ENCODE measurements at places on chromosomes 11 and 22.
A peak's percentile ranks its signal among the peaks of the same experiment; 100 is the strongest.

- DNase-seq = peak; percentile 2
Measured at GRCh38 chr11:86245369-86246292, 1.1 kb downstream of the EED start.

- no peak for DNase-seq
Measured at GRCh38 chr22:19885841-19886592, 31.3 kb upstream of the GNB1L start.

- DNase-seq = no peak
Measured at GRCh38 chr11:207863-208180, 314 bp downstream of the RIC8A start.

DNA sequence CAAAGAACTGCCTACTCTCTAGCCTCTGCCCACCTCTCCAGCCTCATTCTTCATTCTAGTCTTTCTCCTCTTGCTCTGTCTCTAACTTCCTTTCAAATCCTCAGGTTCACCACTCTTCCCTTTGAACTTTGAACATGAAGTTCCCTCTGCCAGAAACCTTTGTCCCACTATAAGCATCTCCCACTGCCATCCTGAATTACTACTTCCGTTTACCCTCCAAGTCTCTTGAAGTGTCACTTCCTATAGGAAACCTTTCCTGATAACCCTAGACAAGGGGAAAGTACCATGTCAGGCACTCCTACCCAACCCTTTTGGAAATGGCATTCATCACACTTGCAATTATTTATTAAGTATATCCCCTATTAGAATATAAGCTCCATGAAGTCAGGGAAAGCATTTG, 3.1 kb downstream of the RAB30 start:
- no peak for DNase-seq

- no peak for DNase-seq
Measured at GRCh38 chr11:73940801-73941570, 9.8 kb upstream of the DNAJB13 start.

DNA sequence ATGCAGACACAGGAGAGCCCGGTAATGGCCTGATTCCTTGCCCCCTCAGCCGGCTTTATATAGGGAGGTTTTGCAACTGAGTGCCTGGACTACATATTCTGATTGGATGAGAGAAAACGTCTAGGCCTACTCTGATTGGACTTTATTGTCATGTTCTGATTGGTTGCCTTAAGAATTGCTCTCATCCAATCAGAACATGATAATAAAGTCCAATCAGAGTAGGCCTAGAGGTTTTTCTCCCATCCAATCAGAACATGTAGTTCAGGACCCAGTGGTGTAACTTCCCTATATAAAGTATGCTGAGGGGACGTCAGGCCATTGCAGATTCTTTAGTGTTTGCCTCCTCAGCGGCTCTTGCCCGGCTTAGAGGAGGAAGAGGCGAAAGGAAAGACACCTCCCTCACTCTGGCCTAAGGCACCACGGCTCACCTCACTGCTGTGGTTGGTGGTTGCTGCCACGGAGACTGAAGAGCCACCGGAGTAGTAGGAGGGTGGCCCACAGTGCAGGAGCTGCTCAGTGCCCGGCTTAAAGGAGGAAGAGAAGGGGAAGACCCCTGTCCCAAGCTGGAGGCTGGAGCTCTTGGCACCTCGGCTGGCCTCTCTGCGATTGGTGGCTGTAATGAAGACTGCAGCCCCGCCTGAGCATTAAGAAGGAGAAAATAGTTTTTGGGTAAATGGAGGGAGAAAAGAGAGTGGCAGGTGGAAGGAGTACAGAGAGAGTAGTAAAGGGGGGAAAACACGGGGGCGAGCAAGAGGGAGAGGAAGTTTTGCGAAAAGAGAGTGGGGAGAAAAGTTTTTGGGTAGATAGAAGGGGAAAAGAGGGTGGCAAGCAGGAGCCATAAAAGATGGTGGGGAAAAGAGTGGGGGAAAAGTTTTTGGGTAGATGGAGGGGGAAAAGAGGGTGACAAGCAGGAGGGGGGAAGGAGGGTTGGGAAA, 116.7 kb upstream of the SERPIND1 start:
- no peak for DNase-seq

- no peak for DNase-seq
Measured at GRCh38 chr22:22154040-22154439, 90.5 kb upstream of the VPREB1 start.

DNA sequence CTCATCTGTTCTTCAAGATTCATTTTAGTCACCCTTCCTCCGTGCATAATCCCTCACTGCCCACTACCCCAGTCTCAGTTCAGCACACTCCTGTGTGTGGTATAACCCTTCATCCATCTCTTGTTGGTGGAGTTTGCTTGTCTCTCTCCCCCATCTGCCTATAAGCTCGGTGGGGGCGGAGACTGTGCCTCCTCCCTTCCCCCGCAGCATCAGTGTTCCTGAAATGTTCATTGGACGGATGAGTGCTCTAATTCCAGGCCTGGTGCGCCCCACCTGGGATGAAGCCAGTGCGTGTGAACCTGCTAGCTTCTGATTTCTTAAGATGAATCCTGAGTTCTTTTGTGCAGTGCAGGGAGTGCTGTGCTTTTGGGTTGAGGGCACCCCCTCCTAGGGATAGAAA, 100.0 kb downstream of the GRIK4 start:
- DNase-seq = no peak

DNA sequence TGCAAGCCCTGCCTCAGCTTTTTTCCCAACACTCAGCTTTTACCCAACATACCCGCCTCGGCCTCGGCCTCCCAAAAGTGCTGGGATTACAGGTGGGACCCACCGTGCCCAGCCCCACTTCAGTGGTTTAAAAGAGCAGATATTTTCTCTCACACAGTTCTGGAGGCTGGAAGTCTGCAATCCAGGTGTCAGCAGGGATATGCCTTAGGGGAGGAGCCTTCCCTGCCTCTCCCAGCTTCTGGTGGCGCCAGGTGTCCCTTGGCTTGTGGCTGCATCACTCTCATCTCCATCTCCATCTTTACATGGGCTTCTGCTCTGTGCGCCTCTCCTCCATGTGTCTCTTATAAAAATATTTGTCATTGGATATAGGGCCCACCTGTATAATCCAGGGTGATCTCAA, 50.0 kb downstream of the MCHR1 start:
- DNase-seq = no peak

- no peak for DNase-seq
Measured at GRCh38 chr22:20546541-20546950, 39.1 kb downstream of the MED15 start.

GRCh38 chr11:117444256-117444655, 116.6 kb downstream of the CEP164 start:
- DNase-seq = no peak

DNA sequence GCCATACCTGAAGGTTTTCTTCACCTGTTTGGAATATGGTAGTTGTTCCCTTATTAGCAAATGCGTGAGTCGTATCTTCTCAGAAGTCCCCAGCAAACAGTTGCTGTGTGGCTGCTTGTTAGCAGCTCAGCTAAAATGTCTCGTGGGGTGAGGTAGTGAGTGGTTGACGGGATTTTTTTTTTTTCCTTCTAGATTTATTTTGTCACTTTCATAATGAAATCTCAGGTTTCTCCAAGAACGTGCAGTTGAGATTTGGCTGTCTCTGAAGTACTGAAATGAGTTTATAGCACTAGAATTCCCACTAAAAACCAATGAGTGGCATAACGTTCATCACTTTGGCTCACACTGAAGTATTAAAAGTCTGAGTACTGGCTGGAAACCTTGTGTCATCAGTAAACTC, 16.8 kb downstream of the RCN1 start:
- DNase-seq = no peak

- no peak for DNase-seq
Measured at GRCh38 chr11:61735391-61735790, 17.0 kb upstream of the MYRF start.

GRCh38 chr11:6900327-6900999, 8.2 kb upstream of the OR2D2 start:
- DNase-seq = no peak

GRCh38 chr22:25680956-25681355, 61.0 kb upstream of the MYO18B start:
- DNase-seq = no peak

GRCh38 chr11:1652442-1652770, 22.8 kb downstream of the KRTAP5-5 start:
- DNase-seq = no peak

- no peak for DNase-seq
Measured at GRCh38 chr11:69891421-69892236, 72.4 kb upstream of the FGF3 start.

DNA sequence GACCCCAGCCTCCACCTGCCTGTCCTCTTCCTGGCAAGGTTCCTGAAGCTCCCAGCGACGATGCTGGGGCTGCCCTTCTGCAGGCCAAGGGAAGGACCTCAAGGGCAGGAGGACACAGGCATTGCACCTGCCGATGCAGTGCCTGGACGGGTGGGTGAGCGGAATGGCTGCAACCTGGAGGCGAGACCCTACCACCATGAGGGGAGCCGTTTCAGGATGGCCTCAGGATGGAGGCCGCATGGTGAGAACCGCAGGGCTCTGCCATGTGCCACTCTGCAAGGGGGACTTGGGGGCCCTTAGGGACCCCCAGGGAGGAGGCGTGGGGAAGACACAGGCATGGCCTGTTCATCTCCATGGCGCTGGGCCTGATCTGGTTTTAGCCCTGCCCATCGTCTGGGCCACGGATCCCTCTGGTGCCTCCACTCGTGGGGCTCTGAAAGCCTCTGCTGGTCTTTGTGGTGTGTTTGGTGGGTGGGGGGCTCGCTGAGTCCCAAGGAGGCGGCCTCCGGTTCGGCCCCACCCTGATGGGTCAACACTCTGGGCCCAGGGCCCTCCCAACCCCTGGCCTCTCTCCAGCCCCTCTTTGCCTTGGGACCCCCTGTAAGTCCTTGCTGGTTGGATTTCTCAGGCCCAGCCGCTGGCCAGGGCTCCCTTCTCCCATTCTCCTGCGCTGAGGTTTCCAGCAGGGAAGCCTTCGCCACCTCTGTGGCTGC, 1.3 kb upstream of the LSP1 start:
- DNase-seq = no peak

- no peak for DNase-seq
Measured at GRCh38 chr11:128835741-128836430, 31.2 kb downstream of the KCNJ1 start.

- DNase-seq = no peak
Measured at GRCh38 chr11:104522650-104523049, 358.7 kb upstream of the PDGFD start.

- DNase-seq = peak; percentile 48
Measured at GRCh38 chr11:65593518-65594414, 1.8 kb downstream of the KCNK7 start.

DNA sequence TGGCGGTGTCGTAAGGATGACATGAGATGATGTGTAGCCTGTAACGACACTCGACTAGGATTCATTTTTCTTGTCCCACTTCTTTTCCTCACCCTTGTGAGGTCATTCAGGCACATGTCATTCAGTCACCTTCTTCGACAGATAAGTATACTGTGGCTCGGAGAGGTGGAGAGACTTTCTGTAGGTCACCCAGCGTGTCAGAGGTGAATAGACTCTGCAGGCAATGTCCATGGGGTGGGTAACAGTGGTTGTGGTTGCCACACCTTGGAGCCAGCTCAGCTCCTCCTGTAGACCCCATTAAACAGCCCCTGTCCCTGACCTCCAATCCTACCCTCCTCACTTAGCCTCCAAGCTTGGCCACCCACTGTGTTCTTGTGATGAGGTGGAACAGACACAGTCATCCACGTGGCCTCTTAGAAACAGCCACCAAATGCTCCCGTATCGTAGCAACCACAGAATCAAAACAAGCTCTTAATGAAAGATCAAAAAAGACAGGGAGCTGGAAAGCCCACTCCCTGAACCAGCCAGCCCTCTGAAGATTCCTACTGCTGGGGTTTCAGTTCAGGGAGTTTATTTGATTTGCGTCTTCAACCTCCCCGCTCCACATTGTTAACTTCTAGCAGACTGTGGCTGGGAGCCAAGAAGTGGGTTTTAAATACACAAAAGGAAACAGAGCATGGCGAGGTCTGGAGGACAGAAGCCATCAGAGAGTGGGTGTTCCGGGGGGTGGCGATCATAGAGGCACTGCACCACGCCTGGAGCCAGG, 89.0 kb upstream of the GRK3 start:
- DNase-seq = no peak

DNA sequence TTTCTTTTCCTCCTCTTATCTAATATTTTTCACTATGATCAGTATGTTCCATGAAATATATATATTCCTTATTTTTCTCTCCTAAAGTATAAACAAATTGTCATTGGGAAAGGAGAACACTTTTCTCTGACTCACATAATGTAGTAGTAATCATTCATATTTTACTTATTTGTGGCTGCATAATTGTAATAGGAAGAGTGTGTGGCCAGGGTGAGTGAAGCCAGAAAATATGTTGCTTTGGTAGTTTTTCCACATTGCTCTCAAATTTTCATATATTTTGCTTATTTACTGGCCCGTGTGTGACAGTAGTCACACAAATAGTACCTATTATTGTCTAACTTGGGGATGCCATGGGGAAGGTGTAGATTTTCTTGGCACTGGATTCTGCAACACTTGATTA, 172.1 kb downstream of the DYNC2H1 start:
- DNase-seq = no peak

- no peak for DNase-seq
Measured at GRCh38 chr11:32015427-32015826, 75.4 kb upstream of the RCN1 start.

- DNase-seq = no peak
Measured at GRCh38 chr11:61147791-61148620, 13.2 kb downstream of the VPS37C start.

DNA sequence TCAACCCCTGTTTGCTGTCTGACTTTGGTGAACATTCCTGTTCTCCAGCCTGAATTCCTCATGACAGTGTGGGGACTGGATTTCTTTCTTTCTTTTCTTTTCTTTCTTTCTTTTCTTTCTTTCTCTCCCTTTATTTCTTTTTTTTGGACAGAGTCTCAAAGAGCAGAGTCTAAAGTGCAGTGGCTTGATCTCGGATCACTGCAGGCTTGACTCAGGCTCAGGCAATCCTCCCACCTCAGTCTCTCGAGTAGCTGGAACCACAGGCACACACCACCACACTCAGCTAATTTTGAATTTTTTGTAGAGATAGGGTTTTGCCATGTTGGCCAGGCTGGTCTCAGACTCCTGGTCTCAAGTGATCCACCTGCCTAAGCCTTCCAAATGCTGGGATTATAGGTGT, 63.1 kb downstream of the RPUSD4 start:
- DNase-seq = no peak

GRCh38 chr22:17914474-17914873, 109.9 kb downstream of the MICAL3 start:
- no peak for DNase-seq

GRCh38 chr22:38083931-38084631, at the start of gene SLC16A8:
TSS of gene SLC16A8 (minus strand) at chr22:38084184. CDS start at chr22:38082873, 1,311 bp downstream.
- no peak for DNase-seq

- no peak for DNase-seq
Measured at GRCh38 chr11:27013781-27014361, 20.0 kb downstream of the FIBIN start.
